ENCODE measurements at places on chromosomes 1 and 21. TPM values are rescaled to one million over a fixed set of nuclear protein-coding genes. Genes with fewer than 3 reads are reported as not detected.

Gene BATF3
- 1.8 TPM for total RNA-seq

Gene NAXE
- total RNA-seq, result 116 TPM

Gene SLAMF8
- total RNA-seq, result not detected

Gene DHDDS
- total RNA-seq, result 33.6 TPM

Gene TMEM53
- total RNA-seq, result 9.0 TPM

Gene GPR161
- 15.6 TPM for total RNA-seq

Gene RBP7
- total RNA-seq, result 5.4 TPM

Gene ELAPOR1
- 0.33 TPM for total RNA-seq

Gene NBPF4
- not detected for total RNA-seq
